ENCODE measurements at places on chromosomes 3 and 15.

DNA sequence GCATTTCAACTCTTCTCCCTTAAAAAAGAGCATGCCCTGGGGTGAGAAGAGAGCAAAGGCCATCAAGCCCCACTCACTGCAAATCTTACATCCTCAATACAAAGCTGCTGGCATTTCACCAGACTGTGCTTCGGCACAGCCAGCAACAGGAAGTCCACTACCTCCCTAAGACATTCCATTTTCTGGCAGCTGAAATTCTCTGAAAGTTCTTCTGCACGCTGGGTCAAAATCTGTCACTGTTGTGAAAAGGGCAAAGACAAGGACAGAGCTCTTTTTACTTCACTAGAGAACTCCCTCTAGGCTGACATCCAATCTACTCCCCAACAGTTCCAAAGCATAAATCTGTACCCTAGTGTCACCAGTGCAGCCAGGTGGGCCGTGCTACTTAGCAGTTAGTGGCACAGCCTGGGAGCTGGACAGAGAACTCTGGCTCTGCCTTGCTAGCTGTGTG, 6.3 kb downstream of the MTMR10 start:
- no peak for DNase-seq

DNA sequence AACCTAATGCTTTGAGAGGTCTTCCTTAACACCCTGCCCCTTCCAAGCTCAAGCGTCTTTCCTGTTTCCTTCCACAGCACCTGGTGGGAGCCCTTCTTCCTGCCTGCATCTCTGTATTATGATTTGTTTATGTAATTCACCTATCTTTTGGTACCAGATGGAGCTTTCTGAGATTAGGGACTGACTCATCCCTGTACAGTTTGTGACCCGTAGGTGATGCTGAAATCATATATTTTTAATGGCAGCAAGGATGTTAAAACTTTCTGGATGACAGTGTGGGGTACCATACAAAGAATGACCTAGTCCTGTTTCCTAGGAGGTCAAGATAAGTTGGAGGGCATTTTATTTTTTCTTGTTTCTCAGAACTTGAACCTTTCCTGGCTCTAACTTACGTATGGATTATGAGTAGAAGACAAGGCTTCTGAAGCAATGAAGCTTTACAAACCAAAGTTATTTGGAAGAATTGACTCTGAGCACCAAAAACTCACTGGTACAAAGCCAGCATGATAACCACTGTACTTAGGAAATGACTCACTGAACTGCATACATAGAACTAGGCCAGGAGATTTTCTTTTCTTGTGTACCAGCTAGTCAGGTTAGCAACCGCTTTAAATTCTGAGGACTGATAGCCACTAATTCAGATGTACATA, 46.6 kb downstream of the HHLA2 start:
- no peak for DNase-seq

DNA sequence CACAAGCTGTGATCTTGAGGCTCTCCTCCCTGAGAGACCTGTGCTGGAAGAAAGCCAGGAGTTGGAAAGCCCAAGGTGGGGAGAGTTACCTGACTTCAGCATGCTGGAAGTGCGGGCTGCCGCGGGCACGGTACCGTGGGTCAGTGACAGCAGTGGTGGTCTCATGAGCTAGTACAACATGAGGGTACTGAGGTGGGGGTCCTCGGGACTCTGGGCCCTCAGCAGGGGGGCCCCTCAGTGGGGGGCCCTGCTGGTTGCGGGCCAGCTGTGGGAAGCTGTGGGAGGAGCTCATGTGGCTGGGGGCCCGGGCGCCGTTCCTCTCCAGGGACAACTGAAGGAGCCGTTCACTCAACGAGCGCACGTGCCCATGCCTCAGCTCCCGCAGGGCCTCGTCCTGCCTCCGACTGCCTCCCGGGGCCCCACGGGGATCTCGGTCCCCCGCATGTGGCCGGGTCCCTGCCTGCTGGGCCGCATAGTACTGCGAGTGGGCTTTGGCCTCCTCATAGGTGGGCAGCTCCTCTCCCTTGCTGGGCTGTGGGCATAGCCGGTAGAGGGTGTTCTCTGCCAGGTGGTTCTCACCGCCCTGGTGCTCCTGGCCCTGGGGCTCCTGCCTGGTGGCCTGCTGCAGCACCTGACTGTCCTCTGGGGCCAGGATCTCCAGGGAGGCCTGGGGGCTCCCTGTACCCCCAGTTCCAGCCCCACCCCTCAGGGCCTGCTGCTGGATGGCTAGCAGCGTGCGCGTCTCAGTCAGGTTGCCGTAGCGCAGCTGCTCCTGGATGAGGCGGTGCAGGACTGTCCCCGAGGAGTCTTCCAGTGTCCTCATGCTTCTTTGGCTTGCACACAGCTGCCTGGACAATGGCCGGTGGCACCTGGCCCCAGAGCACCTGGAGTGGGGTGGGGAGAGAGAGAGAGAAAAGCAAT, 3.4 kb downstream of the AMOTL2 start:
- no peak for DNase-seq

GRCh38 chr3:130459944-130460343, 57.0 kb upstream of the COL6A6 start:
- no peak for DNase-seq

All from GM20000 (cell line).